ENCODE measurements at places on chromosomes 12 and 14.

DNA sequence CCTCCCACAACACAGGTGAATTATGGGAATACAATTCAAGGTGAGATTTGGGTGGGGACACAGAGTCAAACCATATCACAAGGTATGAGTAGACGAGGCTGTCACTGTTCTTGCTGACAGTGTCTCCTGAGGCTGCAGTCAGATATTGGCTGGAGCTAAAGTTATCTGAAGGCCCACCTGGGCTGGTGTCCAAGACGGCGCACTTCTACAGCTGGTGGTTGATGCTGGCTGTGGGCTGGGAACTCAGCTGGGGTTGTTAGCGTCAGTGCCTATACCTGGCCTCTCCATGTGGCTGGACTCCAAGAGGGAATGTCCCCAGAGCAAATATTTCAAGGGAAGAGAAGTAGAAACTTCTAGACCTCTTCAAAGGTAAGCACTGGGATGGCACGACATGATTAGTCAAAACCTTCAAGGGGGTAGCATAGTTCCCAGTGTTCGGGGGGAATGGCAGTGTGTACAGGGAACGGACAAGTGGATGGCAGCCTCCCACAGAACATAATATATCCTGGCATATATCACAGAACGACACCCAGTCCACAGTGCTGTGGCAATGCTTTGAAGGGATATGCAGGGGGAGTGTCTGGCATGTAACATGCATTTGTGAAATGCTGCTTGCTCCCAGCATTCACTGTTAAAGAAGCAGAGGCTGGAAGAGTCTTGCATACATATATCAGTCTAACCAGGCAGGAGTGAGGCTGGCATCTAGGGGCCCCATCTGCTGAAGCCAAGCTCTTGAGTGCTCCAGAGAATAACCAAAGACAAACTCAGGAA lies 126.7 kb upstream of the RFLNA start:
- no peak for DNase-seq

DNA sequence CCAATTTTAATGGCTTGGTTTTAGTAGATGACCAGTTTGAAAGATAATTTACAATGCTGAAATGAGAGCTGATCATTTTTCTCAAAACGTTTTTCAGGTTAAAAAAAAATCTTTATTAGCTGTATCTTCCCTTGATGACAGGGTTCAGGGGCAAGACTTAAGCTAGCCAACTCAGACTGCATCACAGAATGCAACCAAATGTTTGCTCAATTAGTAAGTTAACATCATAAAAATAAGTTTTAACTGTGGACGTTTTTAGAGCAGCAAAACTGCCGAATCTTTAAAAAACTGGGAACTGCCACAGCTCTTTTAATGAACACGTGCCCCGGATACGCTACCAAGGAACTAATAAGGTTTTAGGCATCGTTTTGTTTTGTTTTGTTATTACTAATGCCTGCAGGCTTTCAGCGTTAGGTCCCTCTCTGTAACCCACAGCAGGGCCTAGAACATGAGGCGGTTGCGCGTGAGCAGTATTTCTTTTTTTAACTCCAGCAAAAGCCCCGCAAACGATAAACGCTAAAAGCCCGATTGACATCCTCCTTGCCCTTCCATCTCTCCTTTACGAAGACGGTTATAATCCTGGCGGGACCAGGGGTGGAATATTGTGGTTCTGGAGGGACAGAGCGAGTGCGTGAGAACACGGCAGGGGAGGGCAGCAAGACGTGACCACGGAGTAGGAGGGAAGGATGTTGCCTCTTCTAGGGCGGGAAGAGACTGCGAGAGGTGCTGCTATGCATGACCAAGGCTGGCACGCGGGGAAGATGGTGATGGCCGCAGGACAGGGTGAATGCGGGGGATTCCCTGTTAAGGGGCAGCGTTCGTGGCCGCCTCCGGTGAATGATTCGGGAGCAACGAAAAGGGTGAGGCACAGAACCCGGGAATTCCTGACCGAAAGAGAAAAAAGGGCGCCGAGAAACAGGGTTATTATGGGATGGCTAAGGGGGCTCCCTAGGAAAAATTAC lies 652 bp downstream of the SUPT16H start:
- DNase-seq: peak; percentile 25

DNA sequence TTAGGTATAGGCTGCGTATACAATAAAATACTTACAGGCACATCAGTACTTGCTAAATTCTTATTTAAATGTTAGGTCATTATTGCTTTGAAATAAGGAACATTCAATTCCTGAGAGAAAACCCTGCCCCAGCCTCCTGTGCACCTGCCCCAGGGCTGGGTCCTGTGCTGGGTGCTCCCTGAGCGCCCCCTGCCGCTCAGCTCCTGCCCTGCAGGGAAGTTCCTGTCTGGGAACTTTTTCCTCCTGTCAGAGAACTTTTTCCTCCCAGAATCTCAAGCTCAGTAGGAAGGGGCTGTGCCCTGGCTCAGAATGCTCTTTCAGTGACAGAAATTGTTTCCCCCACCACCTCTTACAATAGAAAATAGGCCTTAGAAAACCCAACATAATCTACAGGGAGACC lies 751.1 kb downstream of the TMEM121 start:
- DNase-seq: no peak

GRCh38 chr12:54126696-54127537 lies 61.9 kb downstream of the SMUG1 start:
- DNase-seq: no peak

- no peak for DNase-seq
These were observed 18.5 kb upstream of the CD9 start for GRCh38 chr12:6181583-6182278.

GRCh38 chr12:11716794-11717518 lies 67.5 kb downstream of the ETV6 start:
- no peak for DNase-seq

DNA sequence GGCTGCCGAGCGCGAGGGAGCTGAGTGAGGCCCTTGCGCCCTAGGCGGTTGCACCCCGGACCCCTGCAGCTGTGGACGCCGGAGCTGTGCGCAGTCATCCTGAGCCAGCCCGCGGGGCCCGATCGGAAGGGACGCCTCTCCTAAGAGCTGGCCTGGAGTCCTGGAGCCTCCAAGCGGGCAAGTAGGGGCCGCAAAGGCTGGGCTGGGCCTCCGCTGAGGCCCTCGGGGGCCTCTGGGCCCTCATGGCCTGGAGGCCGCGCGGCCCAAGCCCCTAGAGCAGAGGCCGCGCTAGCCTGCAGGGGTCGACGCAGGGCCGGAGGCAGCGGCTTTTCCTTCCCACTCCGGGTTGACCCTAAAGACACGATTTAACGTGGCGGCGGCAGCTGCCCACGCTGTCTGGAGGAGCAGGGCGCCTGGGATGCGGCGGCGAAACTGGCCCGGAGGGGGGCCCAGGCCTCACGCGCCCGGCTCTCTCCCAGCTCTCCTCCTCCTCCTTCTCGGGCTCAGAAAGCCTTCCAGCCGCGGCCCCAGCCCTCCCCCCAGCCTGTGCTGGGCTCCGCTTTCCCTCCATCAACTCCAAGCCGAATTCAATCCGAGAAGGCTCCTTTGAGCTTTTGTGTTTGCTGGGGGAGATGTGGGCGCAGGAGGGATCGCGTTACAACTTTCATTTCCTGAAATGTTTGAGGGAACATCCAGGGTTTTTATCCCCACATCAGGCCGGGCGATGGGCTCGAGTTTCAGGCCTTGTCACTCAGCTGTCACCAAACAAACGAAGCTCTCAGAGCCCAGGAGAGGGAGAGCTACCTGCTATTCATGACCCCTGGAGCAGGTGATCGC lies 11.6 kb downstream of the SIX1 start:
- no peak for DNase-seq

DNA sequence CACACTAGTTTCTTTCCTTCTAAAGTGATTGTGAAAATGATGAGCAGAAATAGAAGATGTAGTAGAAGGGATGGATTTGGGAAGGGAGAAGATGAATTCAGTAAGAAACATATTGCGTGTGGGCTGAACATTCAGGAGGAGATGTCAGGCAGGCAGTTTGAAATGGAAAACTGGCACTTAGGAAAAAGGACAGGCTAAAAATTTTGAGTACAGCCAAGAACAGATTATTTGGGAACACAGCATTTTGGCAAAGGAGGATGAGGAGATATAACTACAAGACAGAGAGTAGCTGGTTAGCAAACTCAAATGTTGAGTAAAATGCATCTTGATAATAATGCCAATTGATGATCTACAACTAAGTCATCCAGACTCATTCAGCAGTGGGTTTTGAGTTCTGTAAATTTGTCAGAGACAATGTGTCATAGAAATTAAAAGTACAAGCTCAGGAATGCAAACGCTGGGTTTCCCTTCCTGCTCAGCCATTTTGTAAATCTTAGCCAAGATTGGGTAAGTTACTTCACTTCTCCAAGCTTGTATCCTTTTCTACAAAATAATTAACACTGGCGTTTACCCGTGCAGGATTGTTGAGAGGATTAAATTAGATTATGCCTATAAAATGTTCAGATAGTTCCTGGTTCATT lies 255.0 kb downstream of the NAV3 start:
- DNase-seq: no peak

- DNase-seq: no peak
These were observed 4.1 kb downstream of the TEP1 start for GRCh38 chr14:20409226-20409625.

- no peak for DNase-seq
These were observed 56.0 kb downstream of the FBXO34 start for GRCh38 chr14:55327179-55327578.

DNA sequence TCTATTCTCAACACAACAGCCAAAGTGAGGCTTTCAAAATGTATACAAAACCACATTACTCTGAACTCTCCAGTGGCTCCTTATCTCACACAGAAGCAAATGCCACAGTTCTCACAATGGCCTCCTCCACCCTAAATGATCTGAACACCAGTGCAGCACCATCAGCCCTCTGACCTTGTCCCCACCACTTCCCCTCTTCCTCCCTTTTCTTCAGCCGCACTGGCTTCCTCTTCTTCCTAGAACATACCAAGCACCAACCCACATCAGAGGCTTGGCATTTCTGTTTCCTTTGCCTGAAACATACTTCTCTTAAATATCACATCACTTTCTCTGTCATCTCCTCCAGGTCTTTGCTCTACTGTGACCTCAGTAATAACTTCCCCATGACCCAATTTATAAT lies 66.3 kb downstream of the GPR135 start:
- no peak for DNase-seq

GRCh38 chr14:89708982-89709625 lies 245.4 kb downstream of the EFCAB11 start:
- DNase-seq: no peak

- no peak for DNase-seq
These were observed 94.8 kb downstream of the LRRC74A start for GRCh38 chr14:76921088-76921399.

DNA sequence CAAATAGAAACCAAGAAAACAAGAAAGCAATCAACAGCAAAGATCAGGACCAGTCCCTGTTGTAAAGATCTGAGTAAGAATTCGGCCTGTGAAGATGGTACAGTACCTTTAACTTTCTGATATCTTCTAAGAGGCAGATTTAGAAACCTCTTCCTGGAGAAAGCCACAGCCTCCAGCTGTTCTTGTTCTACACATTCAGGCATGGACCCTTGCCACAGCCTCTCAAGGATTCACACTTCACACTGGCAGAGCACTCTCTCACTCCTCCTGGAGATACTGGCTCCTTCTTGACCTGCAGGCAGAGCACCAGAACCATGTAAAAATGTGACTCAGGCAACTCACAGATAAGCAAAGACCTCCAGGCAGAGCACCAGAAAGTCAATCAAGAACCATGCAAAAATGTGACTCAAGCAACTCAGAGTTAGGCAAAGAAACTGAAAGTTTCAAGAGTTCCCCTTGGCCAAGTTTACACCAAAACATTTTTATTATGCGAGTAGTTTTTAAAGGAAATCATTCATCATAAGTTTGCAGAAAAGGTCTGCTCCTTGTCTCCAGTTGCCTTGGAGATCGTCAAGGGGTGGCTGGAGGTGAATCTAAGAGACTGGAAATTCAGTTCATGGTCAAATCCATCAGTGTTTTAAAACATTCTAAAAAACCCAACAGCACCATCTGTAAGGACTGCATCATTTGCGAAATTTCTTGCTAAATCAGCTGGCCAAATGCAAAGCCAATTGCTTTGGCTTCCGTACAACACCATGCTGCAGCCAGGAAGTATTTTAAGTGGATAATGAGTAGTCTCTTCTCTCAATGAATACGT lies 119.3 kb upstream of the MDM1 start:
- DNase-seq: peak; percentile 12

DNA sequence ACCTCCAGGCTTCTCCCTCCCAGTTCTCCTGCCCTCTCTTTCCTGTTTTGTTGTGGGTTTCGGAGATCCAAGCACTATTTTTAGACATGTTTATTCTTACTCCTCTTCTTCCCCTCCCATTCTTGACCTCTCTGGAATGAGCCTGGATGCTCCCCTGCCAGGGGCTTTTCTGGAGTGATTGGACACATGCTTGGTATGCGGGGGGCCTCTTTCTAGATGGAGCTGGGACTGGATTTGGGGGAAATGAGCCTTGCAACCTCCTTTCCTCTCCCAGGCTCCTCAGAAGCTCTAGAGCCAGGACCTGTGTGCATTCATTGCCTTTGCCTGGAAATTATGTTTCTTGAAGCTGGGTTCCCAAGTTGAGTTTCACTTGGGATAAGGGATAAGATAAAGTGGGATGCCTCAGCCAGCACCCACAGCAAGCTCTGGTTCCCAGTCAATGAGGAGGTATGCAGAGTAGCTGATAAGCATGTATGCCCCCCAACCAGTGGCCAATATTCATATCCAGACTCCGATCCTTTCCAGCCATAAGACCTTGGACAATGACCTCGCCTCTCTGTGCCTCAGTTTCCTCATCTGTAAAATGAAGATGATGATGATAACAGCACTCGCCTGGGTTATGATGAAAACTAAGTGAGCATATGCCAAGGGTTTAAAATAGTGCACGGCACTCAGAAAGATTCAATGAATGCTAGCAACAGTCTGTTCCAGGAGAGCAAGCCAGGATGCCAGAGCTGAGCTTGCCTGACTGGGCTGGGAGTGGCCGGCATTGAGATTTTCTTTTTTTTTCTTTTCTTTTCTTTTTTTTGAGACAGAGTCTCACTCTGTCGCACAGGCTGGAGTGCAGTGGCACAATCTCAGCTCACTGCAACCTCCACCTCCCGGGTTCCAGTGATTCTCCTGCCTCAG lies 97.8 kb downstream of the SCARB1 start:
- no peak for DNase-seq

DNA sequence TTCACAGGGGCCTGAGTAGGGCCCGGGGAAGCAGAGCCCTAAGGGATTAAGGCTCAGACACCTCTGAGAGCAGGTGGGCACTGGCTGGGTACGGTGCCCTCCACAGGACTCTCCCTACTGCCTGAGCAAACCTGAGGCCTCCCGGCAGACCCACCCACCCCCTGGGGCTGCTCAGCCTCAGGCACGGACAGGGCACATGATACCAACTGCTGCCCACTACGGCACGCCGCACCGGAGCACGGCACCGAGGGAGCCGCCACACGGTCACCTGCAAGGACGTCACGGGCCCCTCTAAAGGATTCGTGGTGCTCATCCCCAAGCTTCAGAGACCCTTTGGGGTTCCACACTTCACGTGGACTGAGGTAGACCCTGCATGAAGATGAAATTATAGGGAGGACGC lies 7.1 kb downstream of the LTBR start:
- DNase-seq: no peak

All from activated T-helper 1 cell treated with anti-CD3 and anti-CD28 coated beads, Interleukin-2, amount 50 U/mL, for 16 hours (primary cell).